ENCODE measurements at places on chromosomes 1 and 21. TPM values are rescaled to one million over a fixed set of nuclear protein-coding genes. Genes with fewer than 3 reads are reported as not detected.

DNA sequence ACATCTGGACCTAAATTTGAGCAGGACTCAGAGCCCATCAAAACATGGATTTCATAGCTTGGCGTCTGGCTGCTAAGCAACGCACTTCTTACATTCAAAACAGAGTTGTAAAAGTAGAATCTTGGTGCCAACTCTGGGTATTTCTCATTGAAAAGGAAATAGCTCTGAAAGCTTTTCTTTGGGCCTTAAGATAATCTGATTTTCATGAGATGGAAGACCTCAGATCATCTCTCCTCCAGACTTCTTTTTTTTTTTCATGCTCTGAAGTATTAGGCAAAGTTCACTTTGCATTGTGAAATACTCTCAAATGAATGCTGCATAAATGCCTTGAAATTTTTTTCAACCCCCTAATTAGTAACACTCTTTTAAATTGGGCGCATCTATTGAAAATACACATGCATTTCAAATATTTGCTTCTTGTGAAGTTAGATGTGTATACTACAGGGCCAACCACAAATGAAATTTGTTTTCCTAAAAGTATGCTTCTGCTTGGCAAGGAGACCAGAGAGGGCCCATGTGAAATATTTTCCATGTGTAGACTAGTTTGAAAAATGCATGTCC lies 4.2 kb downstream of the ADAMTS5 start:
- DNase-seq, result no peak

- no peak for DNase-seq
Observed at GRCh38 chr1:6260961-6261614, at the start of gene GPR153. TSS of gene GPR153 (minus strand) at chr1:6261098. CDS start at chr1:6254905, 6,193 bp downstream.

- DNase-seq, result peak; percentile 78
Observed at GRCh38 chr1:61742620-61743430, 545 bp downstream of the PATJ start.

DNA sequence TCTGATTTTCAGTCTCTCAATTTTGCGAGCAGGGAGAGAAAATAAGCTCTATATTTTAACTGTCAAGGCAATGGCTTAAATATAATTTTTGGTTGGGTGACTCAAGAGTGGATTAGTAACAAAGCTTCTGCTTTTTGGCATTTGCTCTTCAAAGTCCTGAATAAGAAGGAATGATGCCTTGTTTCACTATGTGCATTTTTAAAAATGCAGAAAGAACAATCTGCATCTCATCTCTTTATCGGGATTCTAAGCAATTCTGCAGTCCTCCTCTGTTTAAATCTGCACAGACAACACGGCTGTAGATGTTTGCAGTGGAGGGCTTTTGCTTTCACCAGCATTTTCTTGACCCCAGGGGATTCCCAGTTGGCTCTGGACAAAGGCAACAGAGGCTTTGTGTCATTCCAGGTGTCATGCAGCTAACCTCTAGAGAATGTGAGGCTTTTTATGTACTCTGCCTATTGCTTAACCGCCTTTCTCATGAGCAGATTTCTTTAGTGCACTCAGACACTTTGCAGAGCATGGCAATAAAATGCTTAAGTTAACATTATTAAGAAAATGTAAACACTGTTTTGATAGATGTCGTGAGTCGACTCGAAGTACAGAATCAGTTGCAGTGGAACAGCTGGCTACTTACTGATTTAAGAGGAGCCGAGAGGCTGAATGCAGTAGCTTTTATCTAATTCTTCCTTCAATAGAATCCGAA lies 783.2 kb upstream of the NEGR1 start:
- DNase-seq, result no peak

DNA sequence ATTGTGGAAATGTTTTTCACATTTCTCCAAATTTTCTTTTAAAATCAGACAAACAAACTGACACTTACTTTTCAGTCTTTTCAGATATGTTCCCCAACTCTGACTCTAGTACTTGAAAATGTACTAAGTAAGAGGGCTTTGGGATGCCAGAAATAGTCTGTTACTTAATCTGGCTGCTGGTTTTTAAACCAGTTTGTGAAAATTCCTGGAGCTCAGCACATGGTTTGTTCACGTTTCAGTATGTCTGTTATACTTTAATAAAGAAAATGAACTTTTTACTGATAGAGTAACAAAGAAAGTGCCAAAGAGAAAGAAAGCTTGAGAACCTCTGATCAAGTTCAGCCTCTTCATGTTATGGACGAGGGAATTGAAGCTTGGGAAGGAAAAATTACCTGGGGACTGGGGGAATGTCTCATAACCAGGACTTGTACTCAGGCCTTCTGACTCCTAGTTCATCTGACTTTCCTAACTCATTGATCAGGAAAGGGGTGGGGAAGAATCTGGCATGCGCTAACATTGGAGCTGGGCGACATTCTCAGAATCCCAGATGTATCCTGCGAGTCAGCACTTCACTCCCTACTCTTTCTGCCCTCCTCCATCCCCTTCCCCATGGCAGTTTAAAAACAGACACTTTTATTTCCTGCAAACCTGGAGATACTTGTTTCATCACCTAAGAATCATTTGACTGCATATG lies 30.8 kb upstream of the DNAJC6 start:
- no peak for DNase-seq

DNA sequence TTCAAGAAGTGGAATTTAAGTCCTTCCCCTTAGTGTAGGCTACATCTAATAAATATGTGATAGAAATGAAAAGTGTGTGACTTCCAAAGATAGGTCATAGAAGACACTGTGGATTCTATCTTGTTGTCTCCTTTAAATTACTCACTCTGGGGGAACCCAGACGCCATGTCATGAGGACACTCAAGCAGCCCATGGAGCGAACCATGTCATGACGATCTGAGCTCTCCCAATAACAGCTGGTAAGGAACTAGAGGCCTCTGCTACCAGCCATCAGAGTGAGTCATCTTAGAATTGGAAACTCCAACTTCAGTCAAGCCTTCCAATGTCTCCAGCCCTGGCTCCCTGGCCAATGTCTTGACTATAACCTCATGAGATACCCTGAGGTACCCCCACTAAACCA lies 6.3 kb downstream of the COA7 start:
- DNase-seq, result no peak

DNA sequence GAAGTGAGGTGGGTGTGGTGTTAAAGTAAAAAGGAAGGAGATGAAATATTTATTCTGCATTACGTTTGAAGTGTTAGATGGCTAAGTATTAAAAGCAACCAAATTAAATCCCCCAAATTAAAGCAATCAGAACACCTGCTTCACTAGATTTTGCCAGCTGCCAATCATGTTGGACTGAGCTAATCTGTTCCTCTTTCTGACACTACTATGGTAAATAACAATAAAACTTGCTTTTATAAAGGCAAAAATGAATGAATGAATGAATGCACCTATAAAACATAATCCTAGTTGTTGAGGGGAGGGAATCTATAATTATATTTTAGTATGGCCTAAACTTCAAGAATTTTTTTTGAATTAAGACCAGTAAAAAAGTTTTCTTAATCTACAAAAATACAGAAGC lies 51.0 kb downstream of the RAB3GAP2 start:
- no peak for DNase-seq

The VCAM1 gene
- 0.10 TPM for total RNA-seq

The DENND2D gene
- 17.1 TPM for total RNA-seq

The PGBD5 gene
- 7.5 TPM for total RNA-seq

The MCM3AP gene
- 58.8 TPM for total RNA-seq
